T47D (cell line): ENCODE measurements at places on chromosomes 1 and 21.

- DNase-seq, result no peak
These were observed 6.2 kb upstream of the MMP23B start for GRCh38 chr1:1625824-1626206.

DNA sequence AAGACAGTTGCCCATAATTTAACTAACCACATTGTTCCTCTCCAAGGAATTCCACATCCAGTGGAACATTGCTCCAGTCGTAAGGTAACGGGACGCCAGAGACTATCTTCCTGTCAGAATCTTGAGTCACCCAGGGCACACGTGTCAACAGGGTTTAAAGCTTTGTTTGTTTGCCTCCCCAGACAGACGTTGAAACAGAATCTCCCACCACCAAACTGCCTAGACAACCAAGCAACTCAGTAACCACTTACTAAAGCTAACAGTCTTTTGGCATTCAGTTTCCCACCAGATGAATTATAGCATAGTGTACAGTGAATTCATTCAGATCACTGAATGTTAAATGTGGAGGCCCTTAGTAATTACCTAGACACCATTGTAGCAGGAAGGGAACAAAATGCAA lies 439.5 kb downstream of the PLPP3 start:
- no peak for DNase-seq

DNA sequence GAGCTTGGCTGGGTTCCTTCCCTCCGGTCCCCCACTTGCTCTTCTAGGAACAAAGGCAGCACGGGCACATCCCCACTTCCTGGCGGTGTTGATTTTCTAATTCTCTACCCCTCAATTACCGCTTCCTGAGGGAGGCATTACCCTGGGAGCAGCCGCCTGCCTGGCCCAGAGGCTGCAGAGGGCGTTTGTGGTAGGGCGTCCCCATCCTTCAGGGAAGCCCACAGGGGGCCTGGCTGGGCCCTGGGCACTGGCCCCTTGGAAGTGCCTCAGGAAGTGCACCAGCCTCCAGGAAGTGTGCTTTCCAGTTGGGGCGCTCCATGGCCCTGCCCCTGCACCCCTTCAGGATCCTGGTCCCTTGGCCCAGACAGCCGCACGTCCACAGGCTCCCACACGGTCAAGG lies 42.1 kb upstream of the CASZ1 start:
- DNase-seq, result no peak

- no peak for DNase-seq
These were observed 81.0 kb downstream of the TAS1R2 start for GRCh38 chr1:18778437-18778836.

DNA sequence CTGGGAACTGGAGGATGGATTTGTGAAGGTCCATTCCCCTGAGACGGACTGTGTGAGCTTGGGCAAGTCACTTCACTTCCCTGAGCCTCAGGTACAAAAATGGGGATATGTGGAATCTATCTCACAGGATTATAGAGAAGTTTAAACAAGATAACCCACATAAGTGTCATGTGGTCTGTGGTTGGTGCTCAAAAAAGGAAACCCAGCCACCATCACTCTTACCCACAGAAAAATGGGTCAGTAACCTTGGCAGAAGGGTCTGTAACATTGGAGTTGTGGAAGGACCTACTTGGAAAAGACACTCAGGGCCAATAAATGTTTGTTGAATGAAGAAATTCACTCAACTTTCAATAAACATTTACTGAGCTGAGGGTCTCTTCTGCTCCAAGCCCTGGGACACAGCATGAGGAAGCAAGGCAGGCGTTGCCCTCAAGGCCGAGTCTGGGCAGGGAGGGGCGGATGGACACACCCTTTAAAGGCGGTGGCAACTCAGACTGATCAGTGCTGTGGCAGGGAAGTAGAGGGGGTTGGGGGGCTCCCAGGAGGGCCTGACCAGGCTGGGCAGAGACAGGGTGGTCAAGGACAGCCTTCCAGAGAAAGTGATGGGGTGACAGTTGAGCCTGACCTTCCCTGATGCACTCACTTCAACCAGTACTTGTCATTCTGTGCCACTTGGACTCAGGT lies 66.7 kb upstream of the ACOT11 start:
- DNase-seq, result no peak

DNA sequence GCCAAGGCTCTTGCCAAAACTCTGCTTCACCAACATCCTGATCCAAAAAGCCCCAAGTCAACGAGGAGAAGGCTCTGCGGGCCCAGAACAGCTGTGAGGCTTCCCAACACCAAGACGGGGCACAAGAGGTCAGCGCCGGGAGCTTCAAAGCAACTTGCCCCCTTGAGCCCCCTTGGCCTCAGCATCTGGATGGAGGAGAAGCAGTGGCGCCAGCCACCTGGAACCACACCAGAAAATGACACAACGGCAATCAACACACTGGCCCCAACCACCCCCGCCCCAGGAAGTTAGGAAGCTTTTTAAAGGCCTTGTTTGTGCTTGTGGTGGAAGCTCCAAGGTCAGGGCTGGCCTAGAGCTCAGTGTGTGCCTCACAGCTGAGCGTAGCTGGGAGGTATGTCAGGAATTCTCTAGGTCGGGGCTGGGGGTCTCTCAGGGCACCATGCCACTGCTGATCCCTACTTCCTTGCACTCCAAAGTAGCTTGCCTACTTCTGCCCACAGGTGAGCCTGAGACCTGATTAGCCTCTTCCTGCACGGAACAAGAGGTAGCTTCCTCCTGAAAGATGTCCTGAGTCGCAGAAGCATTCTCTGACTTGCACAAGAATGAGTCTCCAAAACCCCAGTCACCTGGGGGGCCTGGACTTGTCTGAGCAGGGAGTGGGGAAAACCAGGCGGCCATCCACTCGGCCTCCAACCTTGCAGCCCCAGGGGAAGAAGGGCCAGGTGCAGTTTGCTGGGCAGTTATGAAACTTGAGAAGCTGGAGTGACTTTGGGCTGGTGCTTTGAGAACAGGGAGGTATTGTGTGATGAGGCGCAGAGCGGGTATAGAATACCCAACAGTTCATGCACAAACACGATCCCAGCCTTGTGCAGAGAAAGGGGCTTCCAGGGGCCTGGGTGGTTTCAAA lies 9.7 kb upstream of the SRP9 start:
- DNase-seq, result peak; percentile 65

- DNase-seq, result no peak
These were observed 122.5 kb upstream of the ETS2 start for GRCh38 chr21:38683222-38683621.

DNA sequence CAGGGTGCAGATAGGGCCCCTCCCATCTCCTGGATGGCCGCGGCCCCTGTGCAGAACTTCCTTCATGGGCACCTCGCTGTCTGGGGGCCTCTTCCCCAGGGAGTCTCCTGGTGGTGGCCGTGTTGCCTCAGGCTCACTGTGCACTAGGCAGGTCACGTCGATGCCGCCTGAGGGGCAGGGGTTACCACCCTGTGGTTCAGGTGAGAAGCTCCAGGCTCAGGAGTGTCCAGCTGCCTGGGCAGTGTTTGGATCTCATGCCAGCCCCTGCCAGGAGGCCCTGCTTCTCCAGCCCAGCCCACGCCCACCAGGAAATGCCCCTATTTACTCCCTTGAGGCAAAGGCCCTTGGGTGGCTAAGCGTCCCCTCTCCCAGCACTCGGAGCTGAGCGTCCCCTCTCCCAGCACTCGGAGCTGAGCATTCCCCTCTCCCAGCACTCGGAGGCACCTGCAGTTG lies 2.1 kb downstream of the ITGB2 start:
- no peak for DNase-seq

DNA sequence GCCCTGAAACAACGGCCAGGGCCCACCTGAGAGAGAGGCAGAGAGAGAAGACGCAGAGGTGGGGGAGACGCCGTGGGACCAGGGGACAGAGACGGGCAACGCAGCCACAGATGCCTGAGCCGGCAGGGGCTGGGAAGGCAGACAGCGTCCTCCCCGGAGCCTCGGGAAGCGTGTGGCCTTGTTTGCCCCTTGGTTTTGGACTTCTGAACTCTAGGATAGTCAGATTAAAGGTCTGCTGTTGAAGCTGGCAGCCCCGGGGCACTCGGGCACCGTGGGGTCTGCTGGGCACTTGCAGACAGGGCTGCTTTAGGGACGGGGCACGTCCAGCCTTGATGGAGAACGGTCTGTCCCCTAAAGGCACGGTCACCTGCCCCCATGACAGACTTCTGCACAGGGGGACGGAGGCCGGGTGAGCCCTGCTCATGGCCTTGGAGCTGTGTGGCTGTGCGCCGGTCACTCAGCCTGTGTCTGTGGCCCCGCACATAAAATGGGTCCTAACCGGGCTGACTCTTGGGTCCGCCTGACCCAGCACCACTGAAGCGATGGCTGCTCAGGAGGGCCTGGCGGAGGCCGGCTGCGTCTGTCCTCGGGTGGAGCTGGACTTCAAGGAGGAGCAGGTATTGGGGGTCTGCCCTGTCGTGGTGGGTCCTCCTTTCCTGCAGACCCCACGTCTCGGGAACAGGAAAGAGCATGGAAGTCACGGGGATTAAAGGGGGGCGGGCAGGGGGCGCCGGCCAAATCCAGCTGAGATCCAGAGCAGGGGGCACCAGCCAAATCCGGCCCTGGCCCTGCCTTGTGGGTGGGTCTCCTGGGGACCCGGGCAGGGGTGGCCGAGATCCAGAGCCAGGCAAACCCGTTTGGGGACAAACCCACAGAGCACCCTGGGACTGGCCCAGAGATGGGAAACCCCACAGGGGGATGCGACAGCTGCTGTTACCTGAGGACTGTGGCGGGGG lies 9.6 kb upstream of the RNF223 start:
- DNase-seq, result no peak

DNA sequence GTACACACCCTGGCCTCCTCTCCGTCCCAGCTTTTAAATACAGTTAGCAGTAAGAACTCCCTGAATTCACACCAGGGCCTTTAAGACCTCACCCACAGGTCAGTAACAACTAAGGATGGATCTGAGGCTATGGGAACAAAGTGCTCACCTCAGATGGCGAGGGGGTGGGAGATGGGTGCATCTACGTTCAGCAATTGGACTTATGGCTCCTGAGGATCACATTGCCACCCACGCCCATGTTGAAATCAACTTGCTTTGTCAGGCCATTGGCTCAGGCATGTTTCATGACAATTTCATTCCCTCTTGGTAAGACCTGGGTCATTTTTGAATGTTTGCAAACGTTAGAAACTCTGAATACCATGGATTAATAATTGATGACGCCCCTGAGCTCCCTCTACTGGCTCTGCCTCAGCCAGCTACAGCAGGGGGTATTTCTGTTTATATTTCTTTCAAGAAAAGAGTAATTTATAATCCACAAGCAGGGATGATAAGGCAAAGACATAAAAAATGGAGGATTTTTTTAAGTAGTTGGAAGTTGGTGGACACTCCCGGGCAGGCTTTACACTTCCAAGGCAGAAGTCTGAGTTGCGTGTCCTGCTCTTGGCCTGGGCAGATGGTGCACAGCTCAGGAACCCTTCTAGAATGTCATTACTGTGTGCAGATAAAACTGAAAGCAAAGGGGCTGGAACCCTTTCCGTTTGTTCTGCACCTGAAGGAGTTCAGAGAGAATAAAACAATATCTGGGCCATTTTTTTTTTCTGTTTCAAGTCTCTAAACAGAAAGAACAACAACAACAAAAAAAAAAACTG lies 13.7 kb upstream of the LBR start:
- DNase-seq, result no peak

DNA sequence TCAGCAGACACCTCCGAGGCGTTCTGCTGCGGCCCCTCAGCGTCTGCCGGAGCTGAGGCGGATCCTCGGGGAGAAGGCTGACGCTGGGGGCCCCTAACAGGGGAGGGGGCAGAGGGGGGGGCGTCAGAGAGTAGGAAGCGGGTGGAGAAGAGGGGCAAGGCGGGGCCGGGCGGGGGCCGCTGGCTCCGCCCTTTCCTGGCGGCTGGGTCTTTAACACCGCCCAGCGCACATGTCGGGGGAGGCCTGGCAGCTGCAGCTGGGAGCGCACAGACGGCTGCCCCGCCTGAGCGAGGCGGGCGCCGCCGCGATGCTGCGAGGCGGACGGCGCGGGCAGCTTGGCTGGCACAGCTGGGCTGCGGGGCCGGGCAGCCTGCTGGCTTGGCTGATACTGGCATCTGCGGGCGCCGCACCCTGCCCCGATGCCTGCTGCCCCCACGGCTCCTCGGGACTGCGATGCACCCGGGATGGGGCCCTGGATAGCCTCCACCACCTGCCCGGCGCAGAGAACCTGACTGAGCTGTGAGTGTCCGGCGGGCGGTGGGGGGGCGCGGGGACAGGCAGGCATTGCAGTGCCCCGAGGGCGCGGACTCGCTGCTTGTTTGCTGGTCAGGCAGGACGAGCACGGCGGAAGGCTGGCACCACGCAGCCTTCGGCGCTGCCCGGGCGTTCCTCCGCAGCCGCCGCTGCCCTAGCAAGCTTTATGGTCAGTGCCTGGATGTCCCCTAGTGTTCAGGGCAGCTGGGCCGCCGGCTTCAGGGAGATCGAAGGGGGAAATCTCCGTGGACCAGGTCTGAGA lies at the start of gene NTRK1:
Gene NTRK1 (plus strand): TSS at position 238 of the 796 bp plus-strand sequence. CDS start 70 bp downstream, at position 308.
- peak; percentile 41 for DNase-seq

GRCh38 chr1:94617134-94617805 lies 75.7 kb upstream of the F3 start:
- DNase-seq, result no peak

GRCh38 chr1:219527994-219528393 lies 84.9 kb downstream of the ZC3H11B start:
- DNase-seq, result no peak

GRCh38 chr1:228315945-228316588 lies 90.6 kb downstream of the TRIM11 start:
- DNase-seq, result no peak

DNA sequence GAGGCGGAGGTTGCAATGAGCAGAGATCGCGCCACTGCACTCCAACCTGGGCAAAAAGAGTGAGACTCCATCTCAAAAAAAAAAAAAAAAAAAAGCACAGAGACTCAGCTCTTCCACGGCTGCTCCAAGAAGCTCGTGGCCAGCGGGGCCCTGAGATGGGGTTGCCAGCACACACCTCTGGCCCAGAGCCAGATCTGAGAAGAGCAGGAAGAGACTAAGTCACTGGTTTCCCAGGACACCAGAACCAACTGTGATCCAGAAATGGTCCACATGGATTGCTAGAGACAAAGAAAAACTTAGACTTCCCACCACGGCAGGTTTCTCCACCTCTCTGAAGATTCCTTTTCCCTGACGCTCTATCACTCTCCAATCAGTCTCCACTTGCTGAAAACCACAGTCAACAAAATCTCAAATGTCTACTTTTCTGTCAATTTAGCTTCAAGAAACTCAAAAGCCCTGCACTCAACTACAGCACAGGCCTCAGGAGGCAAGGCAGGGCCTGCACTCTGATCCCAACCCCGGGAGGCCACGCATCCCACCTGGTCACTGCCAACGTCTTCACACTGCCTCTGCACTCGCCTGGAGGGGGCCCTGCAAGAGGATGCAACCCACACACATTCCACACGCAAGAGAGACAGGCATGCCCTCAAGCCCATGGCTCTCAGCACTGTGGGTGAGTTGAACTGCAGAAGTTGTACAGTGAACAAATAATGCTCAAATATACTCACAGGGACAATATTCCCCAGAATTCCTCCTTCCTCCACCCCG lies 79.0 kb downstream of the NPHP4 start:
- DNase-seq, result no peak

DNA sequence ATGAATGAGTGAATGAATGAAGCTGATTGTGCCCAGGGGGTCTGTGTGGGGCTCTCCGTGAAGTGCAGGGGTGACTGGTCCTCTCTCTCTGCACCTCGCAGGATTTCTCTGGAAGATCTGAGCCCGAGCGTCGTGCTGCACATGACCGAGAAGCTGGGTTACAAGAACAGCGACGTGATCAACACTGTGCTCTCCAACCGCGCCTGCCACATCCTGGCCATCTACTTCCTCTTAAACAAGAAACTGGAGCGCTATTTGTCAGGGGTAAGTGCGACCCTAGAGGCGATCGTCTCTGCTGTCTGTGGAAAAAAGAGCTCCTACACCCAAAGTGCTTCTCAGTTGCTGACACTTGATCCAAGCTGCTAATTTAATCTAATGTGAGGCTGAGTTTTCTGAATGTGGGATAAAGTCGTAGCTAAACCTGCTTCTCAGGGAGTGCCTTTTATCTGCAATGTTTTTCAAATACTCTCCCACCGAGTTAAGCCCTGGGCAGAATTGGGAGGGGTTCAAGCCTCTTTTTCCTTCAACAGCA lies 101.7 kb downstream of the HUNK start:
- DNase-seq, result no peak
